ENCODE measurements at places on chromosomes 7 and 10. TPM values are rescaled to one million over a fixed set of nuclear protein-coding genes. Genes with fewer than 3 reads are reported as not detected.

APBB1IP gene
- total RNA-seq = not detected

MGMT gene
- total RNA-seq = 19.1 TPM

SRRM3 gene
- total RNA-seq = 0.89 TPM

C10orf67 gene
- 0.11 TPM for total RNA-seq

CPN1 gene
- not detected for total RNA-seq

OR6V1 gene
- total RNA-seq = not detected

SLC39A12 gene
- 0.21 TPM for total RNA-seq

NXPH1 gene
- total RNA-seq = 0.95 TPM

SLC26A5 gene
- total RNA-seq = 0.15 TPM

RET gene
- 0.09 TPM for total RNA-seq

MORN4 gene
- total RNA-seq = 16.8 TPM

TSPAN15 gene
- 289 TPM for total RNA-seq

FIGNL1 gene
- total RNA-seq = 7.9 TPM
